Esophagus mucosa (tissue), 1 donor: ENCODE measurements at places on chromosomes 6 and 20. TPM values are rescaled to one million over a fixed set of nuclear protein-coding genes. Genes with fewer than 3 reads are reported as not detected.

GRCh38 chr6:128648022-128648598 lies 127.7 kb upstream of the PTPRK start:
- ATAC-seq, result no peak

DNA sequence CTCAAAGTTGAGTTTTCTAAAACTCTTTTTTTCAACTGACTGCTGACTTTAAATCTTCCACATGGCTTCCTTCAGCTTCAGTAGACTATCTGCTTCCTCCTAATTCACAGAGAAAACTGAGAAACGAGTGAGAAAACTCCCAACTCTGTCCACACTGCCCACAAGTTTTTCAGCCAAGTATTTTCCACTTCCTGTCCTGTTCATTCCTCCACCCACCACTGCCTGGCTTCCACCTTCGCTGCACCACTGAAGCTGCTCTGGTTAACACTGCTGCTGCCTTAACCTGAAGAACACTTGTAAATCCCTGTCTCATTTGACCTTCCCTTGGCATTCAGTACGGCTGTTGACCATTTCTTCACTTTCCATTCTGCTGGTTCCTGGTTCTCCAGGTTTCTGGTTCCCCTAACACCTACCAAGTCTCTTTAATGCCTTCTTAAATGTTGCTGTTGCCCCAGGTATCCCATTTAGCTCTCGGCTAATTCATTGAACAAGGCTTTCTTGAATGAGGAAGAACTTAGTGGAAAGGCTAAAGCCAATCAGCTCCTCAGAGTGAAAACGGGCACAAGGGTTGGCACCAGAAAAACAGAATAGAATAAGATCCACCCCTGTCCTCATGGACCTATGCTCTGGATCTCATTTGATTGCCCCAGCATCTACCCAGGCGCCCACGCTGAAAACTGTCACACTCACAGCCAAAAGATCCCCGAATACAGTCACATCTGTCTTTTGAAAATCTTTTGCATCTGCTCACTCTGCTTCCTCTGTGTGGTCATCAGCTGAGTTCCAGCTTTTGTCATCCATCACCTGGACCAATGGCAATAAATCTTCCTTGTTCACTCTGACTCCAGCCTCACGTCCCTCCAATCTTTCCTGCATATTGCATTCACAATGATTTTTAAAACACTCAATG lies 104.4 kb upstream of the TAB2 start:
- no peak for ATAC-seq

POM121L2 gene
- total RNA-seq, result not detected

GRCh38 chr20:50073500-50073899 lies 39.5 kb downstream of the UBE2V1 start:
- ATAC-seq, result no peak

DNA sequence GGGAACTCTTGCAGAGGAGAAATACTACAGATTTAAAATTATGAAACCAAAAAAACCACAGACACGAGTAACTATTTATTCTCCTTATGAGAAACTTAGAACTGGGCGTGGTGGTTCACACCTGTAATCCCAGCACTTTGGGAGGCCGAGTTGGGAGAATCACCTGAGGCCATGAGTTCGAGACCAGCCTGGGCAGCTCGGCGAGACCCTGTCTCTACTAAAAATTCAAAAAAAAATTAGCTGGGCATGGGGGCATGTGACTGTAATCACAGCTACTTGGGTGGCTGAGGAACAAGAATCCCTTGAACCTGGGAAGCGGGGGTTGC lies 36.8 kb downstream of the SSR1 start:
- ATAC-seq, result no peak

DNA sequence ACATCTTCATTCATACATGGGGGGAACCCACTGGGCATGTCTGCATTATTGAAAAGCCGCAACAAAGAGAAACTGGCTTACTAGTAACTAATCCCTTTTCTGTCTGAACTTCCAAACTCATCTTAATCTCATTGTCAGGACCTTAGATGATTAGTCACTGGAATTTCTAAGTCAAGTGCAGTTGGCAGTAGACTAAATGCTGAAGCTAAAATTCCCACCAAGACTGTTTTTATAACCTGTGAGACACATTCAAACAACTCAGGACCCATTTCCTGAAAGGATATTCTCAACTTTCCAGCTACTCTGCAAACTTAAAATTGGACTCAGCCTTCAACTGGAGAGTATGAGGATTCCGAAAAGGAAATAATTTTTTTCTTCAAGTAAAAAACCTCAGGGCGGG lies 94.8 kb upstream of the SCAF8 start:
- no peak for ATAC-seq

RIMS4 gene
- 0.08 TPM for total RNA-seq

VSTM2L gene
- total RNA-seq, result 0.52 TPM

- ATAC-seq, result no peak
These were observed 26.2 kb downstream of the ZKSCAN8 start for GRCh38 chr6:28167926-28168325.

DNA sequence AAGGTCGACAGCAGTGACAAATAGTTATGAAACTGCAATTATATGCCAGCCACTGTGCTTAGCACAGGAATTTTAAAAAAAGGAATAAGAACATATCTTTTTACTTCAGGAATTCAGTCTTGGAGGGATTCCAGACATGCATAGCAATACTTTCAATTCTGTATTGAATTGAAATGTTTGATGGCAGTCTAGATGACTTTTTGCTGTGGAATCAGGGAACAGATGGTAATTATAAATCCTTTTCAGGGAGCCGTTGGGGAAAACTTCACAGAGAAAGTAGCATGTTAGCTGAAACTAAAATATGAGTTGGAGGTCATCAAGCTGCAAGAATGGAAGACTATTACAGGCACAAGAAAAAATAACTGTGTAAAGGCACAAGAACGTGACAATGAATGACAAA lies 74.8 kb downstream of the IMPG1 start:
- no peak for ATAC-seq

MYB gene
- 1.3 TPM for total RNA-seq

DNA sequence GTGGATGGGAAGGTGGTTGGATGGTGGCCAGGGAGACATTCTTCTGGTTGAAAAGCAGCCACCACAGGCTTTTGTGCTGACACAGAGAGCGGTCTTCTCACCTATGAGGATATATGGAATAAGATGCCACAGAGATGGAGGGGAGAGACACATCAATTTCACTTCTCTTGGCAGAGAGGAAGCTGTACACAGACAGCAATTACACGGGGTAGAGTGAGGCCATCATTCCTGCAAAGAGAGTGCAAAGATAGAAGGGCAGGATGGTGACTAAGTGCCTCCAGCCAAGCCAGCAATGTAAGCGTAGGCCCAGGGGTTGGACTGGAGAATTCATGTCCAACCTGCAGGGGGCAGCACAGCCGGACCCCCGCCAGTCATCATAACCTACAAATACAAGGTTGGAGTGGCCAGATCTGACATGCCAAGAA lies 56.4 kb downstream of the NRN1 start:
- no peak for ATAC-seq

GRCh38 chr20:52619101-52619500 lies 353.1 kb upstream of the TSHZ2 start:
- ATAC-seq, result no peak

DNA sequence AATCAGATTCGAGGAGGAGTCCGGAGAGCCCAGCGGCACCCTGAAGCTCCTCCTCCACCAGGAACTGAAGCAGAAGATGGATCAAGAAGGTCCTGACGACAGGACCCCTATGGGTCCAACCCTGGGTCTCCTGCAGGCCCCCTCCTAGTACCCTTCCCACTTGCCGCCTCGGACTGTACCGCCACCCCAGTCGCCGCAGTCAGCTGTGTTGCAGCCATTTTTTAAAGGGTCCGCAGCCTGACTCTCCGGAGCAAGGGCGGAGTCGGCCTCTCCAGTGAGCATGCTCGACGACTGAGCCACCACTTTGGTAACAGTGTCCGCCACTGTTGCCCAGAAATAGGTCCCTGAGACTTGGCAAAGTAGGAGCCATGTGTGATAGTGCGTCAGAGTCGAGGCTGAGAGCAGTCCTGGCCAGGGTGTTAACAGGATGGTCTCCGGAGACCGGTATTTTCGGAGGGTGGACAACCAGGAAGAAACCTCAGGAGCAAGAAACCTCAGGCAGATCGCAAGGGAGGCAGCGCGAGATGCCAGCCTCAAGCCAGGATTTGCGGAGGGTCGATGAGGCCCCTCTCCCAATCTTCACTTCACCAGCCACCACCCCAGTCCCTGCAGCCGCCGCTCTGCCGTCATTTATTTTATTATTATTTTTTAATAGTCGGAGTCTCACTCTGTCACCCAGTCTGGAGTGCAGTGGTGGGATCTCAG lies 294.6 kb upstream of the ZNF337 start:
- no peak for ATAC-seq

PRDM13 gene
- total RNA-seq, result not detected

POU5F1 gene
- 0.40 TPM for total RNA-seq

- peak; percentile 78 for ATAC-seq
These were observed at the start of gene PRR3 for GRCh38 chr6:30556906-30557682. Gene PRR3 (plus strand): TSS chr6:30557295. CDS start chr6:30557345, 50 bp downstream.

GRCh38 chr20:62921119-62921687 lies 5.1 kb downstream of the DIDO1 start:
- ATAC-seq, result peak; percentile 63

DNA sequence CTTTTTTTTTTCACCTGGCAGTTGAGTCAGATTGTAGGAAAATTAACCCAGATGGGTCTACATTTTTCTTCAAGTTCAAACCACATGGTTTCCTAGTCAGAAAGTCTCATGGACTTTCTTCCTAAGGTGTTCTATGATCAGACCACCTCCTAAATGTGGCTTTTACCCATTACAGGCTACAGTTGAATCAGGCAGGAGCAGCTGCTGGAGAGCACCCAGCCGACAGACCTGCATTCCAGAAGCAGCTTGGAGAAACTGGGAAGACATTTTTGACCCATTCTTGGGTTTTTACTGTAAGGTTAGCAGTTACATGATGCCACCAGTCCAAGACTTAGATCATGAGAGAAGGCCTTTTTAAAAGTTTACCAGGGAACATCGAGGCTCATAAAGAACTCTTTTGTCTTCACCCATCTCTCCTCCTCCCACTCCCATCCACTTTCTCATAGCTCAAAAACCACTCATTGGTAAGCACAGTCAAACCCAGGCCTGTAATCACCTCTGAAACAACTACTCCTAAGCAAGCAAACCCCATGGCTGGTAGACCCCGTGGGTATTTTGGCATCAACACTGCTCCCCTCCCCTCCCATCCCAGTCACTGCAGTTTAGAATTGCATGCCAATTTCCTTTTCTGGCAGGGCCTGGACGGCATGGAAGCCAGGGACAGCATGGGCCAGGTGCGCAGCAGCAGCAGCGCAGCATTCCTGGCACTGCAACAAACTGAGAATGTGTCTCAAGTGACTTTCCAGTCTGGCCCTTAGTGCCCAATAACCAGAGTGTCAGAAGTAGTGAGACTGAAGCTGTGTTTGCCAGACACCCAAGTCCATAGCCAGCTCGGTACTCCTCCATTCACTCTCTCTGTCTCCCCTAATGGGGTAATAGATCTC lies 113.7 kb downstream of the CLIC5 start:
- no peak for ATAC-seq

DNA sequence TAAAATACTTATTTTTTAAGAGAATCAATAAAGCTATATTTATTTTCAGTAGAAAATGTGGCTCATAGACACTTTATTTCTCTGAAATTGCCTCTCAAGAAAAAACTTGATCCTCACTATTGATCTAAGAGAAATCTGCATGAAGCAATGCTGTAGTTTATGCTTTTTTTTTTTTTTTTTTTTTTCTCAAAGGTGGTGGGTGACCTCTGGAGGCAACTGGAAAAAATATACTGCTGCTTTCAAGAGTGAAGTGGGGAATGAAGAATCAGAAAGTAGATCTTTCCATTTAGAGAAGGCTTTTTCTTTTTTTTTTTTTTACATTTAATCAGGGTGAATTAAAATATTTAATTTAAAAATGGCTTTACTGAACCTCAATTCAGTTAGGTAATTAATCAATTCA lies 169.3 kb downstream of the SLC16A10 start:
- no peak for ATAC-seq

ULBP1 gene
- 1.2 TPM for total RNA-seq

DBNDD2 gene
- 22.6 TPM for total RNA-seq

DNA sequence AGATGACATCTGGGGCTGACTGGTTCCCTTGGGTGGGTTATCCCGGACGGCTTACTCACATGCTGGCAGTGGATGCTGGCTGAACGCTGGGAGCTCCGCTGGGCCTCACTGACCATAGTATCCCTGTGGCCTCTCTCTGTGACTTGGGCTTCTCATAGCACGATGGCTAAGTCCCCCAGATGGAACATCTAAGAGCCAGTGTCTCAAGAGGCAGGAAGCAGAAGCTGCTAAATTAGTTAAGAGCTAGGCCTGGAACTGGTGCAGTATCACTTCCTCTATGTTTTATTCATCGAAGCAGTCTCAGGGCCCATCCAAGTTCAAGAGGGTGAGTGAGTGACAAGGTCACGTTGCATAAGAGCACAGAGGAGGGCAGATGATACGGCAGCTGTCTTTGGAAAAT lies 116.5 kb upstream of the LAMP5 start:
- no peak for ATAC-seq

DNA sequence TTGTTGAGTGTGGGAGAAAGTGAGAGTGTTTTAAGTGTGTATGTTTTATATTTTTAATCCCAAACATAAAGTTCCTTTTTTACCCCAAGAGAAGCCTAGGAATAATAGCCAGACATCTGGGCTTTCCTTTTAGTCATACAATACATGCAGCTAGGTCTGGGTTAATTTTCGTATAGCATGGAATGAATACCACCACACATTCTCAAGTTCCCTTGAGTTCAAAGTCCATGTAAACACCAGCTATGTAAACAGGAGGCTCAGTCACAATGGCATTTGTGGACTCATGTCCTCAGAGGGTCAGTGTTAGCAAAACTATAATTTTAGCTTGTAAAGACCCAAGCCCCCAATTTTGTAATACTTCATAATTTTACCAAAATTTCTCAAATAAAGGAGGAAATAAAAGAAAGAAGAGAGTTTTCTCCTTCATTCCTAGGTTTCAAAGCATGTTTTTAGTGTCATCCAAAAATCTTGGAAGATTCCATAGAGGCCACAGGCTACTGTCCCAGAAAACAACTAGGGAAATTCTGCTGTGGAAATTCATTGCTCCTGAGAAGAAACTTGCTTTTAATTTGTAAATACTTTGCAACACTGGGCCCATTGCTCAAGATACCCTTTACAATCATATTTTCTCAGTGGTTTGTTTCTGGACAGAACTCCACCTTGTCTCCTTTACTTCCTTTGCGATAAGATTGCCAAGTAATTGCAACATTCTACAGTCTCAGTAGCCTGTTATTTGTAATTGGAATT lies 671.2 kb downstream of the COL12A1 start:
- ATAC-seq, result no peak

NKAIN4 gene
- total RNA-seq, result not detected
